A172 (cell line): ENCODE measurements at places on chromosomes 5 and 9. TPM values are rescaled to one million over a fixed set of nuclear protein-coding genes. Genes with fewer than 3 reads are reported as not detected.

The MORN5 gene
- not detected in 2 replicates for total RNA-seq

- DNase-seq: no peak
Measured at GRCh38 chr9:89515416-89515815, 17.5 kb upstream of the SEMA4D start.

The CBY3 gene
- total RNA-seq: not detected in 2 replicates

DNA sequence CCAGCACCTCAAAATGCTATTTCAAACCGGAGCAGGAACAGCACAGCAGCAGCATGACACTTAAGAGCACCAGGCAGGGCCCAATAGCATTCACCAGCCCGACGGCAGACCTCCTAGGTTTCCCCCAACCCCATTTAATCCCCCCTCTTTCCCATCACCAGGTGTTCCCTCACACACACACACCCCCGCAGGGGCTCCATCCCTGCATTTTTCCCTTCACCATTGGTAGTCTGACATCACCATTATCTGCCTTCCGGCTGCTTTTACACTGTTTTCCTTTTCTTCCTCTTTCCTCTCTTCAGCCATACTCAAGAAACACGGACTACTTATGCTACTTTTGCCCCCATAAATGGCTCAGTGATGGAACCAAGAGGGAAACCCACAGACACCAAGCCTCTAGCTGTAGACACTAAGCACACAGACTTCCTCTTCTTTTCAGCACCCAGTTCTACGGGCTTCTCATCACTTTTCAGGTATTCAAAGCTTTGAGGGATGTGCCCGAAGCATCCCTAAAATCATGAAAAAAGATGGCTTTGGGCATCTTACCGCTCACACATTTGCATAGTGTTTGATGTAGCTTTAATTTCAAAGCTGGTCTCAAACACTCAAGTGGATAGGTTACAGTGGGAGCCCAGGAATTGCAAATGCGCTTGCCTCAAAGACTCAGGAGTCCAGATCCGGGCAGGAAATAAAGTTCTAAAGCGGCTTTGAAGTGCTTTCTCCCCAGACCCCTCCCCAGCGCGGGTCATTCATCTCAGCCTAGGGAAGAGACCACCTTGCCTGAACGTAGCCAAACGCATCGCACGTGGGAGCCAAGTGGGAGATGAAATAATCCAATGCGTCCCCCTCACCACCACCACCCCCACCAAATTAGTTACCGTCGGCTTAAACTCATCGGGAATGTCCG is 141.5 kb downstream of the TSSK1B start:
- DNase-seq: no peak

GRCh38 chr5:144177548-144177947 is 6.9 kb downstream of the KCTD16 start:
- no peak for DNase-seq

DNA sequence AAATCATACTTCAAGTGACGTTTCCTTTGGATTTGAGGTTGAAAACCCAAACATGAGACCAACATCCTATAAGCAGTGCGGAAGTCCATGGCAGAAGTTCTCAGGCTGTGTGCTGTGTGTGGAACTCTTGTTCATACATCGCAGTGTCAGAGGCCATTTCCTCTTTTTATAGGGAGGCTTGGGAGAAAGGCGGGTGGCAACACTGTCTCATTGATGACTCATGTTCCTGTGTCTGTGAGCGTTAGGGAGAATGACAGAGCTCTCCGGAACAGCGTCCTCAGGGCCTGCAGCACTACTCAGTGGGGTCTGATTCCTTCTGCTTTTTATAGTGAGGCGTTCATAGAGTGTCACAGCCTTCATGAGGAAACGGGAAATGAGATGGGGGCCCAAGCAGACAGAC is 98.8 kb upstream of the BASP1 start:
- peak; percentile 95 for DNase-seq

DNA sequence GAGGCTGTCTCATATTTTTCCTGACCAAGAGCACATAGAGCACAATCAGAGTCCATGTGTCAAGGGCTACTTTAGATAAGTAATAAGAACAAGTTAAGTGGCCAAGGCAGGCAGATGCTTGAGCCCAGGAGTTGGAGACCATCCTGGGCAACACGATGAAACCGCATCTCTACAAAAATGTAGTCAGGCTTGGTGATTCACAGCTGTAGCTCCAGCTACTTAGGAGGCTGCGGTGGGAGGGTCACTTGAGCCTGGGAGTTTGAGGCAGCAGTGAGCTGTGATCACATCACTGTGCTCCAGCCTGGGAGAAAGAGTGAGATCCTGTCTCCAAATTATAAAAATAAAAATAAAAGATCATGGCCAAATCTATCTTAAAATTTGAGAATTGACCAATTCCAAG is 767.9 kb upstream of the CTNND2 start:
- peak; percentile 16 for DNase-seq

The ANKRD31 gene
- not detected in 2 replicates for total RNA-seq

The LCN15 gene
- total RNA-seq: not detected in 2 replicates

GRCh38 chr9:120850315-120850714 is 7.6 kb upstream of the PSMD5 start:
- DNase-seq: no peak

The GPR151 gene
- not detected in 2 replicates for total RNA-seq

DNA sequence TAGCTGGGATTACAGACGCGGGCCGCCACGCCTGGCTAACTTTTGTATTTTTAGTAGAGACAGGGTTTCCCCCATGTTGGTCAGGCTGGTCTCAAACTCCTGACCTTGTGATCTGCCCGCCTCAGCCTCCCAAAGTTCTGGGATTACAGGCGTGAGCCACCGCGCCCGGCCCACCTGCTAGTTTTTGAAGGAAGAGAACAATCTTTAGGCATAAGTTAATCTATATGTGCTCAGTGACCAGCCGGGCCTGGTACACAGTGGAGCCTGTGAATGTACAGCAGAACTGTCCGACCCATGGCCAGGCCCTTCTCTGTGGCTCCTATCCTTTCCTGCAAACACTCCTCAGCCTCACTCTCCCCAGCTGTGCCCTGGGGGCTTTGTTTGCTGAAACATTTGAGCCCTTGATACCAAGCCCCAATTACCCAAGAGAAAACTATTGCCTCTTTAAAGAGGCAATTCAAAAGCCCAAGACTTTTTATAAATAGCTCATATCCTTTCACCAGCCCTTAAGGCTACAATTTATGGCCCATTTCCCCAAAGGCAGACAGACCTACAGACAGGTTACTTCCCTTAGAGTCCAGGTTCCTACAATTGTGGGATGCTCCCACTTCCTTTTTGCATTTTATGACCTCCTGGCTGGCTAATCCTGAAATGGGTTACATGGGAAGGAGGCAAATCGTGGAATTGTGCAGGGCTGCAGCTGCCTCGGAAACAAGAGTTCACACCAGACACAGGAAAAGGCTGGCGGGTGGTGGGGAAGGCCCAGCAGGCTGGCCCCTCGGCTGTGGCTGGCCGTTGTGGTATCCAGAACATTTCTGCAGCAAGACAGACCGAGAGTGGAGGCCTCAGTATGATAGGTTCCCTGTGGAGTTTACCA is 37.5 kb downstream of the SPRY4 start:
- DNase-seq: no peak

The OR1Q1 gene
- not detected in 2 replicates for total RNA-seq

DNA sequence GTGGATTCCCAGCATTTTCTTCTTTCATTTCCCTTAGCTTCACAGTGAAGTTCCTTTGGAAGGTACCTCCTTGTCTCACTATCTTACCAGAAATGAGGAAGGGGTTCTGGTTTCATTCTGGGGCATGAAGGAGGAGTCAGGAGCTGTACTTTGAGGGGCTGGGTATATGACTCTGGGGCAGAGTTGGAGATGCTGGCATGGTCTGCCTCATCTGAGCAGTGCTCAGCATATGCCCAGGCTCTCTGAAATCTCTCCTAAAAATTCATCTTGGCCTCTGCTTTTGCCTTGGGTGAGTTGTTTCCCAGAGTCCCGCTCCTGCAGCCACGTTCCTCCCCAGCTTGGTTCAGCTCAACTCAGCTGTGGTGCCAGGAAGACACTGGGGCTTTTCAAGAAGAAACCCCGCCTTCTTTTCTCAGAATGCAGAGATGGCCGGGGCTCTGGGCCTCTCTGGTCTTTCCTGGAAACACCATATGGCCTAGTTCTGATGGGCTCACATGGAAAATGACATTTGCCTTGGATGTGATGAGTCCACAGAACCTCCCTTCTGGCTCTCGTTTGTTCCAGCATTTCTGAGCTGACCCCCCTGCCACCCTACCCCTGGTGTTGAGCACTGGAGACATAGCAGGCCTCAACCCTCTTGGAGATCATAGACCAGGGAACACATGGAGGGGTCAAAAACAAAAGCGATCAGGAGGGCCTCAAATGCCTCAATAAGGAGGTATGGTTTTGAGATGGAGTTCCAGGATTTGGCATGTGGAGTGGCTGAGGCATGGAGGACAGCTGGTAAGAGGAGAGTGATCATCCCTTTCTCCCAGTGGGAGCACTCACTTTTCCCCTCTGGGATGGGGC is 12.0 kb upstream of the TGFBR1 start:
- DNase-seq: no peak

- DNase-seq: no peak
Measured at GRCh38 chr9:134395737-134396257, 69.5 kb downstream of the RXRA start.

GRCh38 chr5:150762211-150762610 is 3.4 kb upstream of the DCTN4 start:
- no peak for DNase-seq

The ARID3C gene
- 0.19 TPM in 1 of 2 replicates, not detected in the other for total RNA-seq

DNA sequence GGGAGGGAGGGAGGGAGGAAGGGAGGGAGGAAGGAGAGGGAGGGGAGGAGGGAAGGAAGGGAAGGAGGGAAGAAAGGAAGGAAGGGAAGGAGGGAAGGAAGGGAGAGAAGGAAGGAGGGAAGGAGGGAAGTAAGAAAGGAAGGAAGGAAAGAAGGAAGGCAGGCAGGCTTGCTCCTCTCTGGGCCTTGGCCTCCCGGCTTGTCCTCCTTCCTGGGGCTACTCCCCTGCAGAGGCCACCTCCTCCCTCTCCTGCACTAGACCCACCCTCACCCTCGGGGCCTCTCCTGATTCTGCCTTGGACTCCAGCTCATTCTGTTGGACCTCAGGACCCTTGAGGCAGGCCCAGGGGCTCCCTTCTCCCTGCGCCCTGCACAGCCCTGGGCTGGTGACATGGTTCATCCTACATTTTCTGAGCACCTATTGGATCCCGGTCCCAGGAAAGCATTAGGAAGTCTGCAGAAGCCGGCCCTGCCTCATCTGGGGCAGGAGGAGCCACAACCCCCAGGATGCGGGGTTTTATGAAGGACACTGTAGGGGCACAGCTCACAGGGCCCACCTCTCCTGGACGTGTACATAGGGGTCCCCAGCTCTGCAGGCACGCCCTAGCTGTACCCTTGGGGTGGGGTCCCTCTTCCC is 23.0 kb downstream of the LHX3 start:
- no peak for DNase-seq

DNA sequence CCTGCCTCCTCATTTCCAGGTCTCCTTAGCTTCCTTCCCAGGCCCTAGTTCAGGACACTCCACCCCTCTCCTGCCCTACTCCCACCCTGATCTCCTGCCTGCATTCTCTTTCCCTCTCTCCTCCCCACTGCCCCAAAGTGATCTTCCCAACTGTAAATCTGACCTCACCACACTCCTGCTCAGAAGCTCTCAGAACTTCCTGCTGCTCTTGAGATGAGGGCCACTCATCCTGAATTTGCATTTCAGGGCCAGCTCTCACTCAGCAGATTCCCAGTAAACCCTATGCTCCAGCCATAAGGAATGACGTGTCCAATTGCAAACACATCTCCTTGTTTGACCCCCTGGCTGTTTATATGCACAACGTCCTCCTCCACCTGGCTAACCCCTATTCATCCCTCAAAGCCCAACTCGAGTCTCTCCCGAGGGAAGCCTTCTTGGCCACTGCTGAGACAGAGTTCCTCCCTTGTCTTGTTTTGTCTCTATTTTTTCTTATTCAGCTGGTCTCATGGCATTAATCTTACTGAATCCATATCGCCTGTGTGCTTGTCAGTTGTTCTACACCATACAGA is 95.0 kb downstream of the NSG2 start:
- no peak for DNase-seq

GRCh38 chr5:23755906-23756305 is 248.5 kb downstream of the PRDM9 start:
- DNase-seq: no peak

The UGT3A1 gene
- total RNA-seq: not detected in 2 replicates

The LEAP2 gene
- total RNA-seq: 0.38 and 1.9 TPM in 2 replicates

DNA sequence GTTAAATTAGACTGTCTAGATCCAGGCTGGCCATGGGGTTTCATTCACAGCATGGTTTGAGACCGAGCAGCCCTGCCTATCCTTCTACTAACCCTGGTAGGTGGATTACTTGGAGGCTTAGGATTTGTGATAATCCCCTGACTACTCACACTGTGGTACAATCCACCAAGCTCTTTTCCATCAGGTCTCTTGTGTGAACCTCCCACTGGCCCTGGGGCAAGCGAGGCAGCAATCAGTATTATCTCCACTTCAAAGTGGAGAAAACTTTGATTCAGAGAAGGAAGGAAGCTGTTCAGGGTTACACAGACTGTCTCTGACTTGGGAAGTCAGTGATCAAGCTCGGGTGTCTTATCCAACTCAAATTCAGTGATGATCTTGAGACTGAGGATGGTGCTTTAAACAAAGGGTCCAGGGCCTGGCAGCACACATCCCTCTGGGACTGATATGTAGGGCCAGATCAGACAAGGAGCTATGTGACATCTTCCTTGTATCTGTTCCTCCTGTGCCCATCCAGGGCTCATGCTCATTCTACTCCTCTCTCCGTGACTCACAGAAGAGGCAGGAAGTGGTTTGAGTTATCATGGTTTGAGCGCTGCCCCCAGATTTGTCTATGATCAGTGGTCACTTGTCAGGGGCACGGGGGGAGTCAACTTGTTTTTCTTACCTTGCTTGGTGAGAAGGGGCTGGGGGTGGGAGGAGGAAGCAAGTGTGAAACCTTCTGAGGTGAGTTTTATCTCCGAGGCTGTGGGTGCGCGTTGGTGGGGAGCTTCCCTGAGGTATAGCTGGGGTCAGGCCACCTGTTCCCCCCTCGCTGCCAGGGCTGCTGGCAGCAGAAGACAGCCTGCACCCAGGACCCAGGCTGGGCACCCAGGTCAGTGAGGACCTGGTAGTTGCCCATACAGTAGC is 48.6 kb downstream of the RGS3 start:
- DNase-seq: peak; percentile 75

DNA sequence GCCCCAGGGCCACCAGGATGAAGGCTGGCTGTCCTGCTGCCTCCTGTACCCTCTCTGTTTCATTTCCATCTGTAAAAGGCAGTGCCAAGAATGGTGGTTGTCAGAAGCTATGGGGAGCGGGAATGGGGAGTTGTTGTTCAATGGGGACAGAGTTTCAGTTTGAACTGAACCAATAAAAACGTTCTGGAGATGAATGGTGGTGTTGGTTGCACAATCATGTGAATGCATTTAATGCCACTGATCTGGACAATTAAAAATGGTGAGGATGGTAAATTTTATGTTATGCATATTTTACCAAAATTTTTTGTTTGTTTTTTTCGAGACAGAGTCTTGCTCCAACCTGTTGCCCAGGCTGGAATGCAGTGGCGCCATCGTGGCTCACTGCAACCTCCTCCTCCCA is 58.1 kb downstream of the PTPDC1 start:
- DNase-seq: no peak

DNA sequence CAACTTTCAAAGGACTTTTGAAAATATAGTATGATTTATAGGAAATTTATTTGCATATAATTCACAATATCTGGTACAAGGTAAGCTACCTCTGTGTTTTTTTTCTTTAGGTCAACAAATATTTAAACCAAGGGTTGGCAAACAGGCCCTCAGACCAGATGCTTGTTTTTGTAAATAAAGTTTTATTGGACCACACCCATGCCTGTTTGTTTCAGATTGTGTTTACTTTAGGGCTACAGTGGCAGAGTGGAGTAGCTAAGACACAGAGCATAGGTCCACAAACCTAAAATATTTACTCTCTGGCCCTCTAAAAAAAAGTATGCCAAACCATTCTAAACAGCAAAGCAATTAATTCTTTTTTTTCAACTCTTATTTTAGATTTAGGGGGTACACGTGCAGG is 119.7 kb upstream of the CCDC152 start:
- no peak for DNase-seq

The ZNF483 gene
- total RNA-seq: 0.53 and 0.77 TPM in 2 replicates

The PKD2L2 gene
- total RNA-seq: not detected in 2 replicates
